Aorta (tissue), 5 donors: ENCODE measurements at places on chromosomes 3 and 15. TPM values are rescaled to one million over a fixed set of nuclear protein-coding genes. Genes with fewer than 3 reads are reported as not detected.

The FAH gene
- total RNA-seq = 19.3 TPM

The TNNC1 gene
- 4.7 TPM for total RNA-seq

The MNS1 gene
- 2.1 TPM for total RNA-seq

The BCL6 gene
- total RNA-seq = 154 TPM

The CCNB2 gene
- total RNA-seq = 0.32 TPM

The SNRPA1 gene
- total RNA-seq = 49.2 TPM

The GP5 gene
- total RNA-seq = 0.19 TPM

The CIP2A gene
- total RNA-seq = 4.5 TPM

GRCh38 chr15:77412972-77413698 is 6.8 kb downstream of the PEAK1 start:
- no peak for DNase-seq

- no peak for DNase-seq
Measured at GRCh38 chr15:41408234-41408641, 5.9 kb upstream of the NDUFAF1 start.

- DNase-seq = no peak
Measured at GRCh38 chr3:45921158-45922038, 21.9 kb upstream of the CXCR6 start.

DNA sequence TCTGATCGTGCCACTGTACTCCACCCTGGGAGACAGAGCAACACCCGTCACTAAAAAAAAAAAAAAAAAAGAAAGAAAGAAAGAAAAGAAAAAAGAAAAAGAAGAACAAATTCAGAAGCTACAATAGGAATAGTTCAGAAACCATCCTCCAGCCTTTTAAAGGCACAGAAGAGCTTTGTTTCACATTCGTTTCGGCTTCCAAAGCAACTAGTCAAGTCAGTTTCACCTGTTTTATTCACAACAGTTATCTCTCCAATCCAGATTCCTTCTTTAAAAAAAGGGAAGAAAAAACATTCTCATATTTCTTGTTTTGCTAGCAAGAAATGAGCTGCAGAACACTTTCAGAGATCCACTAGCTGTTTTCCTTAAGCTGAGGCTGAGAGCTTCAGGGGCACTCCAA is 767.7 kb upstream of the CFAP20DC start:
- DNase-seq = no peak

- no peak for DNase-seq
Measured at GRCh38 chr3:70554170-70554569, 241.7 kb upstream of the MDFIC2 start.

DNA sequence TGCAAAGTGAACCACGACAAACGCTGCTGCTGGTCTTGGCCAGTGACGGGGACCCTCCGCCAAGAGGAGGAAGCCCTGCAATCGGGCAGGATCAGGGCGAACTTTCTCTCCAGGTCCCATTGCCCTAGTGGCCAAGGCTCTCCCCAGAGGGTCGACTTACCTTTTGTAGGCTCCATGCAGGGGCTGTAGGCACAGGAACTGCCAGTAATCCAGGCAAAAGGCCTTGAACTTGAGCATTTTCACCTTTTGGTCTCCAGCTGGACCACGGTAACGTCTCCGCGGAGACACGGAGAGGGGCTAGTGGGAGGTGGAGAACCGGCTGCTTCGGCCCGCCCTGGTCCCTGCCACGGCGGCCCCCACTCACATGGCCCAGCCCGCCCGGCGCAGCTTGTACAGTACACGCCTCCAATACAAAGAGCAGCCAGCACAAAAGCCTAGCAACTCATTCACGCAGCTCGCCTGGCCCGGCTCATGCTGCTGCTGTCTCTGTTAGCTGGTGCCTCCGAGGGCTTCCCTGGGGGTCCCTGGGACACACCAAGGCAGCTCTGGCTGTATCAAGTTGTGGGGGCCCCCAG is 31.0 kb downstream of the IQSEC1 start:
- DNase-seq = no peak

DNA sequence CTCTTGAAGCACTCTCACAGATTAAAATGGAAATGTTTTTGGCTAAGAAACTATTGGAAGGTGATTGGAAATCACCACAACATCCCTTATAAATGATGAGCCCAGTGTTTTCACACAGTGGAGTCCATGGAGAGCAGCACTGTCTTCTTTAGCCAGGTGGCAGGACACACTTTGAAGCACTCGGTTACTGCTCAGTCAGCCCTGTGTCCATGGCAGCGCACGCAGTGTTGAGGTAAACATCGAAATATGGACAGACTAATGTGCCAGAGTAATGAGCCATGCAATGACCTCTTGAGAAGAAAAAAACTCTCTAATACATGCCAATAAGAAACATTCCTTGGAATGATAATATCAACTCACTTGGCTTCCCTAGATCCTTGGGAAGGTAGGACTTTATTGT is 66.6 kb downstream of the TGFBR2 start:
- DNase-seq = no peak

- DNase-seq = no peak
Measured at GRCh38 chr3:133712017-133712416, 34.2 kb upstream of the TF start.

DNA sequence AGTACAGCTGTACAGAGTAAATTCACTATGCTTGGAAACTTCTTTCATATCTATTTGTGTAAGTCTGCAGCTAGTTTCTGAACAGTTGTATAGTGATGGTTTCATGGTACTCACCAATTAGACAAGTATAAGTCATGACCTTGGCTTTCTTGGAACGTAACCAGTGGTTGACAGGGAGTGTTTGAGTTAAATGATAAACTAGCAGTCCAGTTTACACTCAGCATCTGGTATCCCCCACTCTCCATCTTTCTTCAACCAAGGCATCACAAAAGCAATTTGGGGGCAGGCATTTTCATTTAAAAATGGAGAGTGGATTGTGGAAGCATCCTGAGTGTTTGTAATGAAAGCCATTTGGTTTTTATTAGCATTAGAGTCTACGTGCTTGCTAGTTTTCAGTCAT is 26.0 kb downstream of the MME start:
- DNase-seq = no peak

- no peak for DNase-seq
Measured at GRCh38 chr15:44718927-44719292, 7.6 kb downstream of the B2M start.

DNA sequence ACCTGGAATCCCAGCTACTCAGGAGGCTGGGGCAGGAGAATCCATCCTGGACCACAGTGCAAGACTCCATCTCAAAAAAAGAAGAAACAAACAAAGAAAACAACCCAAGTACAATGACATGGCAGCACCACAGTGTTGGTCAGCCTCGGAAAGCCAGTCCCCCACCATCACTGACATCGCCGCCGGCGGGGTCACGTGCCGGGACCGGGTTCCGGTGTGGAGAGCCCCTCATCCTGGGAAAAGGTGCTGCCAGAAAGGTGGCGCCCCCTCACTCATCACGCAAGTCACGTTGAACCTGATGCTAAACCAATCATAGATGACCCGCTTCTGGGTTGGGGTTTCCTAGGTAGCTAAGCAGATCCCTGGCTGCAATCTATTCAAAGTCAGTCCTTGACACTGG is 17.8 kb downstream of the QRICH1 start:
- no peak for DNase-seq

- no peak for DNase-seq
Measured at GRCh38 chr3:65448120-65448519, 590.6 kb downstream of the MAGI1 start.
